NCI-H1092 treated with DMSO at 0.1 percent for 48 hours (cell line): ENCODE measurements at places on chromosomes 4 and X.

DNA sequence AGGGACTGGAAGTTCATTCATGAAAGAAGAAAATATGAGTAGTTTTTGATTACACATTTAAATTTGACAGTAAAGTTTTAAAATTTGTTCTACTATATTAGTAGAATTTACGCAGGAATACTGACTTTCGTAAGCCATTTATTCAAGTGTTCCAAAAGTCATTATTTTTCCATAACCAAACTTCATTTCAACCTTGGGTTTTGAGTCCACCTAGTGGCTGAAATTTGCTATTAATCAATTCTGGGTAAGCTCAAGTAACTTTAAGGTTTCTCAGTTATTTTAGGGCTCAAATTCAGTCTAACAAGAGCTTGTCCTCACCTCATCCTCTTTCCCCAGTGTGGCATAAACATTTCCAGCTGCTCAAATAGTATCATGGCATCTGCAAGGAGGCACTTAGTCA, 175.4 kb downstream of the SH3BGRL start:
- peak; percentile 1 for DNase-seq

DNA sequence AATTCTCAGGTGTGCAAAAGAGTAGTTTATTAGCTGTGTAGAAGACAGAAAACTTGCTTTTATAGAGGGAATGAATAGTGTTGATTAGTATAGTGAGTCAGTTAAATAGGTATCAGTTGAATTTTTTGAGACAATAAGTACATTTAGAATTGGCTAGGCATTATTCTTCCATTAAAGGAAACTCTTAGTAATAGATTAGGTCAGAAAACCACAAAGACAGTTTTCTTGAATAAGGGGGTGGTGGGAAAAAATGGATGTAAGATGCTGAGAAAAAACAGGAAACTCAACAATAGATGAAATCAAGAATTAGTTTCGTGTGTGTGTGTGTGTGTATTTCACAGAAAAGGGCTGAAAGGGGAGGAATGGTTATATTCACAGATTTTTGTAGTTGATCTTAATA, 16.8 kb downstream of the CD38 start:
- no peak for DNase-seq

- no peak for DNase-seq
Measured at GRCh38 chrX:103107836-103108235, 14.9 kb upstream of the NXF3 start.

DNA sequence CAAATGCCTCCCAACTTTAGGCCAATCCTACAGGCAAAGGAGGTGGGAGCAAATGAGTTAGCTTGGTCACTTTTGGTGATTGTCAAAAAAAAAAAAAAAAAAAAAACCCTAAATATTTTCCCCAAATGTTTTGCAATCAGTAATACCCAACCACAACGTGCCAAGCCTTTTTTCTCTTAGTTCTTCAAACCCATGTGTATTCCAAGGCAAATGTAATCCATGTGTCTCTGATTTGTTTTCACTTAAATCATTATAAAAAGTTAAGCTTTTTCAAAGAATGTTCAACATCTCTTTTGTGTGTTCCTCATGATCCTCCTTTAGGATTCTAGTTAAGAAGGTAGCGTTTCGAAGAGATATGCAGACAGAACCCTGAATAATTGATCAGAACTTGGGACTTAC, 328.4 kb downstream of the PAPSS1 start:
- DNase-seq = no peak

DNA sequence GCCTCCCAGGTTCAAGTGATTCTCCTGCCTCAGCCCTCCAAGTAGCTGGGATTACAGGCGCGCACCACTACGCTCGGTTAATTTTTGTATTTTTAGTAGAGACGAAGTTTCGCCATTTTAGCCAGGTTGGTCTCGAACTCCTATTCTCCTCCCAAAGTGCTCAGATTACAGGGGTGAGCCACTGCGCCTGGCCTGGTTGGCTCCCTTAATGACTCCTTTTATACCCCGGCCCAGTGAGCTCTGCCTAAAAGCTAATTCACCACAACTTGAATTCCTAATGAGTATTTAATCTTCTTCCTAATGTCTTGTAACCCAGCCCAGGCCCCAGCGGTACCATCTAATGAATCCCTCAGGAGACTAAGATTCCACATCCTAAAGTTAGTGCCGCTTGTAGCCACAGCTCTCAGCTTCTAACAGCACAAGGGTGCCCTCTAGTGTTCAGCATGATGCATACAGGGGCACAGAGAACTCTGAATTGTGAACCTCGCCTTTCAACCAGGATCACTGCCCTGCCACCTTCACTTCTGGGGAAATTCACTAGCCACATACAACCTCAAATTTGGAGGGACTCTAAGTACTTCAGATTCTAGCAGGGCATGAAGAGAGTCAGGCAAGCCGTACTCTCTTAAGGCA, 89.5 kb downstream of the OR13H1 start:
- DNase-seq = peak; percentile 45

DNA sequence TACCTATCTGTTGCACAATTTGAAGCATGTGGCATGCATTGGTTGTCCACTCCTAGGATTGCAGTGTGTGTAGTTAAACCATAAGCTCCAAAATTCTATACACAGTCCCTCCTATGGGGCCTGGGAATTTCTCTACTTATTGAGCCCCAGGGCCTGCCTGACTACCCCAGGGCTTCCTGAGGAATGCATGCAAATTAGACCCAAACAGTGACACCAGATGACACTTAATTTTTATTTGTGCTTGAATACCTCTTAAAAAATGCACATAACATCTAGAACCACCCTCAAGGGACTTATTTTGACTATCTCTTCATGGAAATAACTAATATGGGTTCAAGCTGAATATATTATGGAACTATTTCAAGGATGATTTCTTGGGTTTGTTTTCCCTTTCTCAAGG, 236.4 kb downstream of the PPP1R2C start:
- DNase-seq = no peak

- DNase-seq = no peak
Measured at GRCh38 chrX:77693594-77693993, 92.4 kb downstream of the ATRX start.
